CD4-positive, alpha-beta T cell treated with Interleukin-17A for 4 hours (primary cell): ENCODE measurements at places on chromosomes 3 and 15.

DNA sequence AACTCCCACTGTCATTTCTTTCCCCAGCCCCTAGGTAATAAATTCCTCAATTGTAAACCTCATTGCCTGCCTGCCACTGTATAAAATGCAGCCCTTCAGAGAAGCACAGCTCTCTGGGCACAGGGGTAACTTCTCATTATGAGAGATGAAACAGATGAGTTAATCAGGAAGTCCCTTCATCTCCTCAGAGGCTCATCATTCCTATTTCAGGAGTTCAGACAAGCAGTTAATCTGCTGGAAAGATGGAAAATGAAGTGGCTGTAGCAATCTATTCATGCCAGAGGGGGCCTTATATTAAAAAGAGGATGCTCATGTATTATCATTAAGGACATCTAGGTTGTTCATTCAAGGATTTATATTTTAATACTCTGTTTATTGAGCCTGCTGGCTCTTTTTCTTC, 519.5 kb upstream of the LMCD1 start:
- DNase-seq: no peak

- peak; percentile 11 for DNase-seq
These were observed 56.0 kb downstream of the KBTBD12 start for GRCh38 chr3:127970966-127971592.

DNA sequence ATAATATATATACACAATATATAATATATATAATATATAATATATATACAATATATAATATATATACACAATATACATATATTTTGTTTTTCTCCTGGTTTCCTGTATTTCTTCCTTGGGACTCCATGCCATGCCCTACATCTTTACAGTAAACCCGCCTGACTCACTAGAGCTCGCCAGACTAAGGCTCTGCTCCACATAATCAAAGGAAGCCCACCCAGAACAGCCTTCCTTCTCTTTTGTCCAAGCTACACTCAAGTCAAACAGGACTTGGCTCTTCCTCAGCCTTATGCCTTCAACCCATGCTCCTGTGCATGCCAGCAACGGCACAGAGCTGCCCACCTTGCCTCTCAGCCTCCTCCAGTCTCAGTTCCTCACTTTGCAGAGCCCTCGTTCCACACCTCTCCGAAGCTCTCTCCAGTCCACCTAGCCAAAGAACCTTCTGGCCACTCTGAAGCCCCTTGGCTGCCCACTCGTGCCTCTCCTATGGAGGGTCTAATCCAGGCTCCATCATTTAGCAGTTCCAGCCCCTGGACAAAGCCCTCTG, 109.1 kb downstream of the RFTN1 start:
- no peak for DNase-seq

DNA sequence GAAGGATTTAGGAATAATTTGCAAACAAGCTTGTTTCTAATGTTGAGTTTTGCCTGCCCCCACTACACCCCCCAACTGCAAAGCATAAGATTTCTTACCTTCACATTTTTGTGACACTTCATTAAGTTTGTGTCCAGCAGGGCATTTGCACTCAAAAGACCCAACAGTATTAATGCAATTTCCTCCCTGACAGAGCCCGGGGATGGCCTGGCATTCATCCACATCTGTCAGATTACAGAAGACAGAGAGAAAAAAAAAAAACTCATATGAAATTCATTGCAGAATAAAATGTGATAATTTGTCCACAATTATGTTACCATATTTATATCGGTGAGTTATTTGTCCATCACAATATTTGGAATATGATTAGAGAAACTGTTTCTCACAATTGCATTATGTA, 111.5 kb downstream of the FBN1 start:
- DNase-seq: no peak

DNA sequence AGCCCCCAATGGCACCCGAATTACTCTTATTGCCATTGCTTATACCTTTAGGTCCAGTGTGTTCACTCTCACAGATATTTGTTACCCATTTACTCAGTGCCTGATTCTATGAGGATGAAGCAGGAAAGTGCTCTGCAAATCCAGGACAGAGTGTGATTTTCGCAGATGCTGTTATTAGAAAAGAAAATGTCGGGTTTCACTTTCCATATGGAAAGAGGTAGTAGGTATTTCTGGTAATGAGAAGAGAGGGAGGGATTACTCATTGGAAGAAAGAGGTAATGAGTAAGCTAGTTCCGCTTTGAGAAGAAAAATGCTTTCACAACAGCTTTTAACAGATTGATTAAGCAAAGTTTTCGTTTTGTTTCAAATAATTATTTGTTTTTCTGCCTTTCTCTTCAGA, 336.3 kb upstream of the CFAP20DC start:
- DNase-seq: no peak

DNA sequence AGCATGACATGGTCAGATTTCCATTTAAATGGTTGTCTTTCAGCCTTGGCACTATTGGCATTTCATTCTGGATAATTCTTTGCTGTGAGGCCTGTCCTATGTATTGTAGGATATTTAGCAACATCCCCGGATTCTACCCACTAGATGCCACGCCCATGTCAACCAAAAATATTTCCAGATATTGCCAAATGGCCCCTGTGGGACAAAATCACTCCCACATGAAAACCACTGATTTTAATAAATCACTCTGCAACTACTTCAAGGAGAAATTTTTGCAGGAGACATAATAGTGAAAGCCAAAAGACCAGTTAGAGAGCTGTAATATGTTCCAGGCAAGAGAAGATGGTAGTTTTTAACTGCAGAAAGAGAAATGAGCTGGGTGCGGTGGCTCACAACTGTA, 55.9 kb upstream of the RARB start:
- no peak for DNase-seq

DNA sequence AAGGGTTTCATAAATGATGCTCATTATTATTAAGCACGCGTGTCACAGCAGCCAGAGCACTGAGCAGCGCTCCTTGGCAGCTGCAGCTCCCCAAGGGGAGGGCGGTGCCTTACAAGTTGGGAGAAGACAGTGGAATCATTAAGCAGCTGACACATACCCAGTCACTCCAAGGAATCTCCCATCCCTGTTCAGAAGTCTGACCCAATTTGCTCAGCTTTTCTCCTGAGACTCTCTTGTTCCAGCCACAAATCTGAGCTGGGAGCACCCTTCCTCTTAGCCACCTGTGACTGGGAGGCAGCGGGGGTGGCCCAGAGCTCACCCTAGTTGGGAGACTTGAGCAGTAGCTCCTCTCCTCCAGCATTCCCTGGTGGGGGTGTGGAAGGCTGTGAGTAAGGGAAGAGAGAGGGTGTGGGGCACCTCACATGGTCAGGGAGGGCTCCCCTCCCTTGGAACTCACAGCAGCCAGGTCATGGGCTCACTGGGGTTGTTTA, 64.3 kb downstream of the DUT start:
- DNase-seq: no peak

DNA sequence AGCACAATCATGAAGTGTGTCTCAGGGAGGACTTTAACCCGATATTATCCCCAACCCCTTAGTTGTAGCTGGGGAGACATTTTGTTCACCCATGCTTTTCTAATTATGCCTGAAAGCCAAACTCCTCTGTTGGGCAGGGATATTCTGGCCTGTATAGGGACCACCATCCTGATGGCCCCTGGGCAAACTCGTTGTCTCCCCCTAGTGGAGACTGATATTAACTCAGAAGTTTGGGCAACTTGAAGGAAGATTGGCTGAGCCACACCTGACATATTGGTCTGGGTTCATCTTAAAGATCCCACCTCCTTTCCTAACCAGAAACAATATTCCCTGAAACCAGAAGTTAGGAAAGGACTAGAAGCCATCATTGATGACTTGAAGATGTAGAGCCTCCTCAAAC, 42.3 kb downstream of the TM4SF18 start:
- DNase-seq: no peak

GRCh38 chr3:130480736-130481135, 36.2 kb upstream of the COL6A6 start:
- DNase-seq: no peak

DNA sequence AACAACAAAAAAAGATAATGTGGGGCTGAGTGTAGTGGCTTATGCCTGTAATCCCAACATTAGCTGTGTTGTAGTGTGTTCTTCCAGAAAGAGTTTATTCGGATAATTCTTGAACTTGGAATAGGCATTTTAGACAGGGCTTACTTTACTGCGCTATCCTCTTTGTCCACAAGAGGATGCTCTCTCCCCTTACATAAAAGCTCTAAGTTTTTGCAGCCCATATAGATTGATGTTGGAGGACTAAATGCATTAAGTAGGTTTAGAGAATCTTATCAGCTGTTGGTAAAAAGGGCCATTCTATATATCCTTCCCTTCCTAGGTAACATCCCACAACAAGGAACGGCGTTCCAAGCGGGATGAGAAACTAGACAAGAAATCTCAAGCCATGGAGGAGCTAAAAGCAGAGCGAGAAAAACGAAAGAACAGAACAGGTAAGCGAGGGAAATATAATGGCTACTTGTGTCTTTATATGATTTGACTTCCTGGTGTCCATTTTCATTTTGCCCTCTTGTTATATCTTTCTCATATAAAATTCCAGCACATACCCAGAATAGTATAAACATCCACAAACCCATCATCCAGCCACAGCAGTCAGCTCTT, 27.8 kb upstream of the ITPKA start:
- DNase-seq: no peak
